ENCODE measurements at places on chromosomes 6 and 20. TPM values are rescaled to one million over a fixed set of nuclear protein-coding genes. Genes with fewer than 3 reads are reported as not detected.
A peak's percentile ranks its signal among the peaks of the same experiment; 100 is the strongest.

Gene EPHA7
- 0.32 TPM for total RNA-seq

Gene SNAP25
- 8.6 TPM for total RNA-seq

GRCh38 chr6:166079841-166080240 lies 87.8 kb downstream of the TBXT start:
- no peak for DNase-seq

- DNase-seq, result no peak
These were observed 26.9 kb downstream of the RBM38 start for GRCh38 chr20:57417830-57418780.

DNA sequence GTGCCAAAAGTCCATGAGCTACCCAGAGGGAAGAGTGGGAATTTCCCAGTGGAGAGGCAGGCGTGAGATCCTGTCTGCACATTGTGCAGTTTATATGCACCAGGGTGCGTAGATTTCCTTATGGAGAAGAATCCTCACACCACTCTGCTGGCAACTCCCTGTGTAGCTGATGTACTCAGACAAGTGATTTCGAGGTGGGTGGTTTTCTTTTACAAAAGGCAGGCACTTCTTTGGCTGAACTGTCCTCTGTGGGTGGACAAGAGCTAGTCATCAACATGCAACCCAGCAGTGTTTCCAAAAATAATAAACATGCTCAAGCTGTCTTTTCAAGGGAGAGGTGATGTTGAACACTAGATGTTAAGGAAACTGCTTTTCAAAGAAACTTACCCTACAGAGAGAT lies 121.7 kb upstream of the NXT1 start:
- peak; percentile 65 for DNase-seq

DNA sequence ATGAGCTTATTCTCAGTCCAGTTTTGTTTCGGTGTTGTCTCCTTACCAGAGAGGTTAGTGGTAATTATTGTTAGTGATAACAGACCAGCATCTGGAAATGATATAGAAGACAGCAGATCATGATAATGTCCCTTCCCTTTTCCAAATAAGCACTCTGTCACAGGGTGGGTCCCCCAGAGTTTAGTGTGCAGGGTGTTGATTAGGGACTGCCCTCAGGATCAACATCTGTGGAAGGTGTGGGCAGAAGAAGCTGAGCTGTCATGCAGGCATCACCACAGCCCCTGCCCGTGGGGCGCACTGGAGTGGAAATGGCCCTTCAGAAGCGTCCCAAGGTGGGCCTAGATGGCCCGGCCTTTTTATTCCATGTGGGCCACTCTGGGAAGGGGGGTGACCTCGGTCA lies 67.6 kb upstream of the DTNBP1 start:
- no peak for DNase-seq

- peak; percentile 99 for DNase-seq
These were observed 33.4 kb upstream of the PRIM2 start for GRCh38 chr6:57283911-57284455.

GRCh38 chr6:145224450-145224849 lies 510.9 kb downstream of the EPM2A start:
- DNase-seq, result no peak

DNA sequence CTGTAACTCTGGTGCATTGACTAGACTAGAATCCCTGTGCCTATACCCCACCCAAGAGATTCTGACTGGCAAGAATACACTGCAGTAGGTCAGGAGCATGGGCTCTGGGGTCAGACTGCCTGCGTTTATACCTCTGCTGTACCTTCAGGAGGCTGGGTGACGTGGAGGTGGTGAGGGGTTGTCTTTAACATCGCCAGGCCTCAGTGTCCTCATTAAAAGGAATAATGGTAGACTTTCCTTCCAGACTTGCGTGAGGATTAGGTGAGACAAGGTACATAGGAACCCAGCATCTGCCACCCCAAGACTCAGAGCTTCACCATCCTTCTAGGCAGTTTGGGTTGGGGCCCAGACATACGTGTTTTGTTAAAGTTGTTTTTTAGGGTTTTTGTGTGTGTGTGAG lies 44.3 kb downstream of the TM9SF4 start:
- no peak for DNase-seq
